ENCODE measurements at places on chromosomes 5 and 9.

GRCh38 chr9:72986522-72987116, 33.8 kb upstream of the ALDH1A1 start:
- DNase-seq, result no peak

- DNase-seq, result no peak
These were observed 209.8 kb downstream of the MCTP1 start for GRCh38 chr5:95075111-95075510.

DNA sequence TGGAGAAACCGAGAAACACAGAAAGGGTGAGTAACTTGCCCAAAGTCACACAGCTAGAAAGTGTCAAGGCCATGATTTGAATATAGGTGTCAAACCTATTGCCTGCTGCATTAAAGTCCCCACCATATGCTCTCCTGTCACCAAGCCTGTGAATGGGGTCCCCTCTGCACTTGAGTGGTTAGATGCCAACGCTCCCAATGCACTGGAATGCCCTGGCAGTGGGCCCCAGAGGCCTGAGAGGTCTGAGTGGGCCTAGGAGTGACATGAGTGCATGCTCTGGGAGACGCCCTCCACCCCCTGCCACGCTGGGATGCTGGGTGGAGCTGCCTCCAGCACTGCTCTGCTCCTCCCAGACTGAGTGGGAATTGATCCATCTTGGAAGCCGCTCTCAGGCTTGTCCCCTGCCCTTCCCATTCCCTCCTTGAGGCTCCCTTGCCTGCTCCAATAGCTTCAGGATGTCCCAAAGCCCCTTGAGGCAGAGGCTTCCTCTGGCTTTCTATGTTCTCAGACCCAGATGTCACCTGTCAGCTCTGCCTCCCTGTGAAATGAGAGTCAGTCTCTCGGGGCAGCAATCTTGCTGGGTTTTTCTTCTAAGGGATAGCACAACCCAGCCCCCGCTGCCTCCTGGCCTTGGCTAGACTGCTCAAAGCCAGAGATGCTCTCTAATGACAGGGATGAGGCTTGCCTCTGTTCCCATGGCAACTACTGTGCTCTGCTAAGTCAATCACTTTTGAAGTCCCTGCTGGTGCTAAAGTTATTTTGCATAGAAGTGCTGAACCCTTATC, 6.6 kb upstream of the ARSI start:
- DNase-seq, result no peak

GRCh38 chr5:8993031-8993430, 552.8 kb downstream of the SEMA5A start:
- no peak for DNase-seq

DNA sequence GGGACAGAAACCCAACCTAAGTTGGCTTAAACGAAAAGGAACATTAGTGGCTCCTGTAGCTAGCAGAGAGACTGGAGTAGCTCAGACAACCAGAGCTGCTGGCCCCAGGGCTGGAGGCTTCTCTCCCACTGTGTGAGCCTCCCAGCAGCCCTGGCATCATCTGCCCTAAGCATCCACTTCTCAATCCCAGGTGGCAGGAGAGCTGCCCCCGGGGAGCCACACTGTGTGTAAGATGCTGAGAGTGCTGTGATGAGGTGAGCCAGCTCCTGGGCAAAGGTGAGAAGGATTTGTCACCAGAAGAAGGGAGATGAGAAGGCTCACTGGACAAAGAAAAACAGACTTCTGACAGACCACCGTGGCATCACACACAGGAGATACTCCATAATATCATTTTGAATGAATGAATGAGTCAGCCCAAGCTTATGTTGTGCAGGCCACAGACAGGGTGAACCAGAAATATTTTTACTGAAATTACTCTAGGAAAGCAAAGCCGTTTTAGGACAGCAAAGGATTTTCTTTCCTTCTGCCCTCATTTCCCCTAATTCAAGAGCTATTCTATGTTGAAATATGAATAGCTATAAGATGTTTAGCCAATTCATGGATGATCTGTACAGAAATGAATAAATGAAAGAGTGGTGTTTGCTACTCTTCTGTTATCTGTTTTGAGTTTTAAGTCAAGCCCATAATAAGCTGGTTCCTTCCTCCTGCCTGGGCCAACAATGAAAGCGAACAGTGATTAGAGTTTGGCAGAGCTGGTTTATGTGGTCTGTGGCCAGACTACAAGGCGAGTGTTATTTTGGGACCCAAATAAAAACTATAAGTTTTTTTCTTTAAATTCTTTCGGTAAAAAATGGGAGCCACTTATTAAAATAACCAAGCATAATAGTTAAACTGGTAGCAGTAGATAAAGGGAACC, 57.4 kb upstream of the ECM2 start:
- no peak for DNase-seq

DNA sequence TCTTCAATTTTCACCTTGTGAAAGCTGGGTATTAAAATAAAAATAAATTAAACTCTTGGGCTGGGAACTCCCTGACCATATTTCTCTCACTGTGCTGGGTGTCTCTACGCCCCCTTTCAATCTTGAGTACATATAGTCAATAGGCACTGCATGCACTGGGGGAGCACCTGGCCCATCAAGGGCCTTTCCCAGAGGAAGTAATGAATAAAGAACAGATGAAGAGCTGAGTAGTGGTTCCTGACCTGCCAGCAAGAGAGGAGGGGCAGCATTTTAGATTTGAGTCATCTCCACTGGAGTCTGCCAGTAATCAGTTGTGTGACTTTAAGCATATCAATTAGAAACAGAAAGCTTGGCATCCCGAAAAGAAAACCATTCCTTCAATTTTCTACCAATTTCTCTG, 6.2 kb downstream of the MAPKAP1 start:
- no peak for DNase-seq

DNA sequence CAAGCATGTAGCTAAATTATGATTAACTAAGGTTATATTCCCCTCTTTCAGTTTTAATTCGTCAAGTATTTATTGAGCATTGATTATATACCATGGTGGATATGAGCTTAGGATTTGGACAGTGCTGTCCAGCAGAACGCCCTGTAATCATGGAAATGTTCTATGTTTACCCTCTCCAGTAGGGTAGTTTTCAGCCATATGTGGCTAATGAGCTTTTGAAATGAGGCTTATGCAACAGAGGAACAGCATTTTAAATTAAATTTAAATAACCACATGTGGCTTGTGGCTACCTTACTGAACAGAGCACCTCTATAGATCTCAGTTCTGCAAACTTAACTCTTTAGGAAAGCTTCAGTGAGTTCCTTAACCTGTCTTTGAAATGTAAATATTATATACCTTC, 59.1 kb downstream of the JMY start:
- no peak for DNase-seq

GRCh38 chr5:91499943-91500531, 116.9 kb upstream of the ARRDC3 start:
- DNase-seq, result no peak

GRCh38 chr9:110842169-110842568, 173.6 kb downstream of the MUSK start:
- no peak for DNase-seq

DNA sequence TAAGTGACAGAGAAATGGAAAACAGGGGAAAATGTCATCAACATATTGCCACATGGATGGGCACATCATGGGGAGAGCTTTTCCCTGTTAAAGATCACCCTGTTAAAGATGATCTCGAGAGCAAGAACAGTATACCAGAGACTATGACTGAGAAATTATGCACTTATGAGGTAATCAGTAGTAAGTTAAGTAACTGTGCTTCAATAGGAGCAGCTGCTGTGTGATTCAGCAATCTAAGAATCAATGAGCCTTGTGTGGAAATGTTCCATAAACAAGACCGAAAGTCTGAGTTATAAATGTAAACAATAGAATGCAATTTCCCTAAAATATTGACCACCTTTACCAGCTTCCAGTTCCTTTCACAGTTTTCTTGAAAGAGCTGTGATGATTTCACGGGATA, 582.3 kb downstream of the CAAP1 start:
- no peak for DNase-seq

GRCh38 chr5:101664071-101664791, 631.9 kb downstream of the SLCO4C1 start:
- no peak for DNase-seq

DNA sequence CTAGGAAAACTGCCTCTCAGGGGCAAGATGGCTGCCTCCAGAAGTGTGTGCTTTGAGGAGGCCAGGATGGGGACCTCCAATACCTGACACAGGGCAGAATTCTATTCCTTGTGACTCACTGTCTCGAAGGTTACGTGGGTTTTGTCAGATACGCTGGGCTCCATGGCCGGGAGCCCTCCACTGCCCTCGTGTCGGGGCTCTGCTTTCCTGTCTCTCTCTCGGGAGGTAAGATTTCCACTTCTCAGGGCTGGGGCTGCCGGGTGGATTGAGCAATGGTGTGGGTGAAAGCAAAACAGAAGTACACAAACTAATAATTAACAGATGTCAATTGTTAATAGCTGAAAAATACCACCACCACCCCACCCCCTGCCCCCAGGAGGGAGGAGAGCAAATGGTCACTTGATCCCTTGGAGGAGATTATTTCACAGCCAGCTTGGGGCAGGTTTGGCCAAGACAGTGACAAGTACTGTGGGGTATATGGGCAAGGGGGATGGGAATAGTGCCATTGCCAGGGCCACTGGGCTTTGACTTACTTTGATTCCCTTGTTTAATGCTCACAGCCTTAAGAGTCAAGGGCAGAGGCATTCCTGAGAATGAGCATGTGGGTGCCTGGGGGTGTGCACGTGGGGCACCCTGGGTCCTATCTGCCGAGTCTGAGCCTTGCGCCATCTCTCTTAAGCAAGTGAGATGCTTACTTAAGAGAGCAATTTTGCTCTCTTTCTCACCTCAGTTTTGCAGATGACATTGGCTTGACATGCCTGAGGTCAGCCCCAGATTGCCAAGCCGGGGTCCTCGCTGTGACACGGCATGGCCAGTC, 28.8 kb upstream of the DAB2IP start:
- no peak for DNase-seq

GRCh38 chr9:23659346-23660006, 166.6 kb downstream of the ELAVL2 start:
- no peak for DNase-seq

- no peak for DNase-seq
These were observed 248.7 kb upstream of the RGMB start for GRCh38 chr5:98524773-98525172.

- DNase-seq, result no peak
These were observed 27.5 kb upstream of the HAND1 start for GRCh38 chr5:154505567-154505966.

DNA sequence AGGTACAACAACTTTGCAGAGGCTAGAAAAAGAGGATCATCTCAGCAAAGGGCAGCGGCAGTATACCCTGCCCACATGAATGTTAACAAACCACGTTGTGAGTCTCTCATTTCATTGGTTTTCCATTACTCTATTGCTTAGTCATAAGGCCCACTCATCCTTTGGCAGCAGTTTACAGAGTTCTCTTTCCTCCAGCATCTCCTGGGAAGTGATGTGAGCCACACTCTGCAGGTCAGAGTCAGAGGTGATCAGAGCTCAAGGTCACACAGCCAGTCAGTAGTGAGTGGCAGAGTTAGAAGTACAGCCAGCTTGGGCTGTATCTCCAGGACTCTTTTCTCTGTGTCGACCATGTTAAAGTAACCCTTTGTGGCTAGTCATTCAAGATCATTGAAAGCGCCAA, 599.6 kb upstream of the GRAMD2B start:
- no peak for DNase-seq

- no peak for DNase-seq
These were observed 55.9 kb upstream of the KLF9 start for GRCh38 chr9:70470050-70471015.

DNA sequence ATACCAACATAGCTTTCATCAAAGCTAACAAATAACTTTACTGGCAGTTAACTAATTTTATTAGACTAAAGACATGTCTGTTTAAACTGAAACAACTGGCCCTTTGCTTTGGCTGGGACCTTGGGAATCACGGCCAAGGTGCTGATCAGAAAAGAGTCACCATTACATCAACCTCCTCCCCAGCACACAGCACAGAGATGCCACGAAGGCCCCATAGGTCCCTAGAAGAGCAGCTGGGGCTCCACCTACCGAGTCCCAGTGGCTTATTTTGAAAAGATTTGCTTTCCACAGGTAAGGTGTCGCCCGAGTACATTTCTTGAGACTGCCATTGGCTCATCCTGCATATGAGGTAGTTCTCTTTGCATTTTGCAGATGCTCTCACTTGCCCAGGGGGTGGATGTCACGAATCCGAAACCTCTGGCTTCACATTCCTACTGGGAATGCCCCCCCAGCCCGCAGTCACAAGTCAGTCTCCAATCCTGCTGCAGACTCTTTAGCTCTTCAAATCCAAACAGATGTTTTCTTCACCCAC, 18.8 kb upstream of the HSD17B3 start:
- no peak for DNase-seq

DNA sequence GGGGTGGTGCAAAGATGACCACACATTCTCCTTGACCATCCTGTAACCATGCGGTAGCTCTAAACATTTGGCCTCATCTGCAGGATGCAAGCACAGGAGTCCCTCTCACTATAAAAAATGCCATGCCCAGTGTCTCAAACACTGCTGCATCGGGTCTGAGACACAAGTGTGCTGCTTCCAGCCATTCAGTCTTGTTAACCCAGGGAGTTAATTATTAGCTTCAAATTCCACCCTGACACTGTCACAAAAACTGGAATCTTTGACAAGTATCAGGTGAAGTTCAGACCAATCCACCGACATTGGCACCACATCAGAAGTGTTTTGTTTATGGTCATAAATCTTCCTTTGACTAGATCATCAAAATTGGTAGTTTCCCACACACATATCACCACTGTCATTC, 119.1 kb upstream of the RASEF start:
- DNase-seq, result no peak

GRCh38 chr5:6370580-6370979, 7.8 kb downstream of the MED10 start:
- no peak for DNase-seq

DNA sequence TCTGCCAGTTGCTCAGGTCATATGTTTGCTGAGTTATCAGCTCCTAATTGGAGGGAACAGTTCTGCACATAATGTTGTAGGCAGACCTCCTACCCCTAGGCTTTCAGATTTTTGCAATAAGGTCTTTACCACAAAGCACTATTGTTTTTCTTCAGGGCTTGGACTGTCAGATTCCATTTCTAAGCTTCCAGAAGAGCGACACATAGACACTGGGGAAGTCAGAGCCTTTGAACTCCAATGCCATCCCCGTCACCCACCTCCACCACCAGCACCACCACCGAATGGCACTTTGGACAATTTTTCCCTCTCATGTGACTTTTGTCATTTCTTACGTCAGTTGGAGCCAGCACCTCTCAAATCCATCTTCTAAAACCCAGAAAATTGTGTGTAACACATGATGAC, 28.3 kb upstream of the SPRY4 start:
- DNase-seq, result no peak

DNA sequence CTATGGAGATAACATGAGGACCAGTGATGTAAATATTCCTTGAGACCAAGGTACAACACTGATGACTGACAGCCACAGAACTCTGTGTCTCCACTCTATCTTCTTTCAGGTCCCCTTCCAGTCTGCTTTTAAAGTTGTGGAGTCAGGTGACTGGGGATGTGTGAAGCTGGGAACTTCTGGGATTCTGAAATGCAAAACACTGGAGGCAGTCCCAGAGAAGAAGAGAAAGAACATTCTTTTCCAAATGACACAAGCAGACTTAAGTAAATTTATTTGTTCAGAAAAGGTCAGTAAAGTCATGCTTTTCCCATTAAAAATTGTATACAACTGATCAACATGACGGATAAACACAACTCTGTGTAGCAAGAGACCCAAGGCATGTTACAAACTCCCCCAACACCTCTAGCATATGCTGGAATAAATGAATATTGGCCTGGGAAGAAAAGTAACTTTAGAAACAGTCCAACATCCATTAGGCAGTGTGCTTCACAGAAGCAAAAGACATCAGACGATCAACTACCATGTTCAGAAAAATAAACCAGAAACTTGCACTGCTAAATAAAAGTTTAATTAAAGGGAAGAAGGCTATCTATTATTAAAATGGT, 92.4 kb upstream of the IFNK start:
- no peak for DNase-seq
